ENCODE measurements at places on chromosomes 11 and 22.

GRCh38 chr11:61065955-61066638 lies 36.2 kb upstream of the CD5 start:
- no peak for DNase-seq

DNA sequence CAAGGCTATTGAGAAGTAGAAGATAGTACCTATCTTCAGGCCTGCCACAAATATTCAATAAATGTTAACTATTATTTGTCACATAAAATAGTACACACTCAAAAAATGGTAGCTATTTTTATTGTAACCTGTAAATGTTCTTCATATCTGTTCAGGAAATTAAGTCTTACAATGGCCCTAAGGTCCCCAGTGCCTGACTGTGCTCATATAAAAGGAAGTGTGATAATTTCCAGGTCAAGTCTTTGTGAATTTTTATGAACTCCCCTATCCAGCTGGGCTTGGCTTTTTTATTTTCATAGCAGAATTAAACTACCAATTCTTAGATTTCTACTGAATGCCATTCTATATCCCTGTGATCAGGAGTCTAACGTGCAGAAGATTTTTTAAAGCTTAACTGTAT lies 284.2 kb upstream of the PITPNB start:
- no peak for DNase-seq

- no peak for DNase-seq
Measured at GRCh38 chr22:50117168-50117762, 27.5 kb downstream of the MOV10L1 start.

DNA sequence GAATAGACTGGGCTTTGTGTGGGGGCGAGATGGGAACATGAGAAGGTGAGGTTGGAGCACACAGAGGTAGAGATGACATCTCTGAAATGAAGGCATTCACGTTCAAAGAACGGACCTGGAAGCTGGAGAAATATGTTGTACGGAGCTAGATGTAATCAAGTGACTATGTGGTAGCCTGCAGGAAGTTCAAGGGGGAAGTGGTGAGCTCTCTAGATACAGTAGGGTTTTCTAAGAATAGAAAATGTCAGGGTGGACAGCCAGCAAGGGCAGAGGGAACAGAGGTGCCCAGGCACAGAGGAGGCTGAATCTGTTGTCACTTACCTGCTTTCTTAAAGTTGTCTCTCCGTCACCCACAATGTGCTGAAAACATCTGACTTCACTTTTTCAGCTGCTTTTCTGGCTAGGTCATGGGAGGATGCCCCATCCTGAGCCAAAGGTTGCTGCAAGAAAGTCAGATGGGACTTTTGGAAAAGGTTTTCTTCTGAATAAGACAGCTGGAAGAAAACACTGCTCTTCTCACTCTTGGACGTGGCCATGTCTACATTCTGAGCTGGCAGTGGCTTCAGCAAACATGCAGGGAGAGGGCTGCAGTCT lies 171.5 kb upstream of the B3GAT1 start:
- no peak for DNase-seq

DNA sequence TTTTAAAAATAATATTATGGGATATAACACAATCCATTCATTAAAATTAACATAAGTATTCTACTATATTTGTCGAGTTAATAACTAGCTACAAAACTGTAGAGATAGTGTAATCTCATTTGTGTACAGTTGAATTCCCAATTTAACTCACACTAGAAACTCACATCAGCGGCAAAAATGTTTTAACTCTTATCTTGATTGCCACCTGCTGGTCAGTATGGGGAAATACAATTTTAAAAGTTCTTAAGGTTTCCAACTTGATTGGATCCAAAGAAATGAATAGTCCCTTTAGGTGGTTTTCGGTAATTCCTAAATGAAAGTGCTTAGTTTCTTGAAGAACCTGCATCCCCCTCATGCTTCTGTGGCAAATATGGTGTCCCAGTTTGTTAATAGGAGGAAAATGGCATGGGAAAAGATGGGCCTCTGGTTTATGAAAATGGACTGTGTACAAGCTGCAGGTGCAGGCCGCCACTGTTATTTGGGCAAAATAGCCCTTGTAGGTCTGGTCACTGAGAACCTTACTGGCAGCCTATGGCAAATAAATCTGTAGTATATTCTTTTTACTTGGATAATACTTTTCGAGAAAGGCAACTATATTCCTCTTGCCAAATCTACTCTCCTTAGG lies 33.7 kb upstream of the SLC17A6 start:
- no peak for DNase-seq

DNA sequence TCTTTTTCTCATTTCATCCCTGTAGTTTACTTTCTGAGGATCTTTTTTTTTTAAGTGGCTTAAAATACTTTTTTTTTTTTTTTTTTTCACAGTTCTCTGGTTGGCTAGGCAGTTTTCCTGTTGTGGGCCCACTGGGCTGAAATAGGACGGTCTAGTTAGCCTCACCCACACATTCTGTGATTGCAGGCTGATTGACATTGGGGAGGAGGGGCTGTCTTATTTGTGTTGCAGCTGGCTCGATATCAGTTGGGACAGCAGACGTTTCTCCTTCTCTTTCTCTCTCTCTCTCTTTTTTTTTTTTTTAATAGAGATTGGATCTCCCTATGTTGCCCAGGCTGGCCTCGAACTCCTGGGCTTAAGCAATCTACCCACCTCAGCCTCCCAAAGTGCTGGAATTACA lies 6.9 kb downstream of the BCR start:
- no peak for DNase-seq

GRCh38 chr11:47152953-47153950 lies 23.4 kb downstream of the ARFGAP2 start:
- DNase-seq: no peak

GRCh38 chr22:42800451-42801251 lies 56.4 kb downstream of the ARFGAP3 start:
- DNase-seq: no peak

All from T-helper 22 cell (primary cell).